ENCODE measurements at places on chromosomes 2 and 18.

GRCh38 chr18:62209046-62209445 lies 22.0 kb downstream of the RELCH start:
- no peak for DNase-seq

DNA sequence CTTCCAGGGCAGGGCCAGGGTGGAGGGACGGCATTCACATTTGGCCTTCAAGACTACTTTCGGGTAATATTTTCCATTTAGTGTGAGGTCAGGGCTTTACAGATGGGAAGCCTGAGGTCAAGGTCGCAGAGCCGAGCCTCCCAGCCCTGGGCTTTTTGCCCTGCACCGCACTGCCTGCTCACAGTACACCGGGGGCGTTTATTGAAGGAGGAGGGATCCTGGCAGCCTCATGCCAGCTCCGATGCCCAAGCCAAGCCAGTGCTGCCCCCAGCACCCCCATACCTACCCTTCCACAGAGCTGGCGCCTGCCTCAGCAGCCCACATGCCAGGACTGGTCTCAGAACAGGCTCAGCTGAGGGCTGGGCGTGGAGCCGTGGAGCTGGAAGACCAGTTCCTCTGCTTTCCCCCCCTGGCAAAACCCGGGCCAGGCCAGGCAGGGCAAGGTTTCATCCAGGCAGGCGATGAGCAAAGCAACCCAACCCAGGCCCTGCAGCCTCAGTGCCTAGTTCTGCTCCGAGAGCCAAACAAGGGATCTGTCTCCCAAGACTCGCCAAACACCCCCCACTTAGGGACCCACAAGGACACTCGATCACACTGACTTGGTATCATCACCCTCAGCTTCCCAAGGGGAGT lies 11.9 kb downstream of the SDC1 start:
- no peak for DNase-seq

DNA sequence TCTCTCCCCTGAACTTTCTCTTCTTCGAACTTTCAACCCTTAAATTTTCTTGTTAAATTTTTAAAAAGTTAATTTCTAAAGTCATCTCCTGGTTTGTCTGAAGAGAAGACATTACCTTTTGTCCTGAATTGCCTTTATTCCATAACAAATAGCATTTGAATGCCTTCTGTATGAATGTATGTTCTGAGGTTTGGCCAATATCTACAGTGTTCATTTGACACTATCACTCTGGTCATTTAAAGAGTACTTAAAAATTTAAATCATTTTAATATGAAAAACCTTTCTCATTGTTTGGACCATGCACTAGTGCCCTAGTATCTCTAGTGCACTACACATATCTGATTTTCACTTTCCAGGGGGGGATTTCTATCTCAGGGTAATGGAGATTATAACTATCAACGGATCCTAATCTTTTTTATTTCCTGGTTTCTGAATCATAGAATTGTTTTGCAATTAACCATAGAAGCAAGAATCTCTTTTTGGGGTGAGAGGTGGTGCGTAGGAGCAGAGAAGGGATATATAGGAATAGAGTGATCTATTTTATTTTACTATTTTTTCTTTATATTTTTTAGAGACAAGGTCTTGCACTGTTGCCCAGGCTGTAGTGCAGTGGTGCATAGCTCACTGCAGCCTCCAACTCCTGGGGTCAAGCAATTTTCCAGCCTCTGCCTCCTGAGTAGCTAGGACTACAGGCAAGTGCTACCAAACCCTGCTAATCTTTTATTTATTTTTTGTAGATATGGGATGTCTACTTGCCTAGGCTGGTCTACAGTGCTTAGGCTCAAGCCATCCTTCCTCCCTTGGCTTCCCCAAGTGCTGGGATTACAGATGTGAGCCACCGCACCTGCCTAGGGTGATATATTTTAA lies 25.5 kb downstream of the TANC1 start:
- DNase-seq: no peak

DNA sequence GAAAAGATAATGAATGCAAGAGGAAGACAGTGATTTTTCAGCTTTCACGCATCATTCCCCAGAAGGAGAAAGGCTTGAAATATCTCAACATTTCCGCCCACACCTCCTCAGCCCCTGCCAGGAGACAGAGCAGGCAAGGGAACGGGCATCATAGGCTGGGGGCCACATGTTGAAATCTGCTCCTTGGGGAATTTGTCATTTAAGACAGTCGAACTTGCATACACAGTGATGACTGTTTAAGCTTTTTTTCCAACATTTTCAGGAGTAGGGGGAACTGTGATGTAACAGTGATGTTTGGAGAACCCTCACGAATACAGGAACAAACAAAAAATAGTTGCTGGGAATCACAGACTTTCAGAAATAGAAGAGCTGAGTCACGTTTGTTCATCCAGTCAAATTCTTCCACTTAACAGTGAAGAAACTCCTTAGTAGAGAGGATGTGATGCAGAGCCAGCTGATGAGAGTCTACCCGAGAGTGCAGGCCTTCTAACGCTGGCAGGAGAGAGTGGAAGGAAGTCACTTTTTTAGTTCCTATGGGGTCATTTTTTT lies 266.8 kb downstream of the ALPK2 start:
- DNase-seq: no peak

DNA sequence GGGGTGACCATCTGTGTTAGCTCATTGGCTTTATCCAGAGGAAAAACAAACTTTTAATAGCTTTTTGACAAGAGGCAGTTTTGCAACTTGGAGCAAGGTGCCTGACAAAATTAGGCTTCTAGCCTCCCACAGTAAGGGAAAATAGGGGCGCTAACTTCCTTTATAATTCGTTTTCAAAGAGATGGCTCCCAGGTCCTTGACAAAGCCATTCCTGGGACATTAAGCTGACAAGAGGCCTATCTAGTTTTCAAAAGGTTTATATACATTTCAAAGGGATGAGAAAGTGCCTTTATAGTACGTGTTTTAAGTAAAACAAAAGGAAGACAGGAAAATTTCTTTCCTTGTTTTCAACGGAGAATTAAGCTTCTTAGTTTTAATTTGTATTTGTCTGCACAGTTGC lies 159.4 kb upstream of the GCFC2 start:
- DNase-seq: no peak

GRCh38 chr2:57207191-57207590 lies 839.4 kb upstream of the VRK2 start:
- no peak for DNase-seq
